ENCODE measurements at places on chromosomes 11 and 22.
A peak's percentile ranks its signal among the peaks of the same experiment; 100 is the strongest.

DNA sequence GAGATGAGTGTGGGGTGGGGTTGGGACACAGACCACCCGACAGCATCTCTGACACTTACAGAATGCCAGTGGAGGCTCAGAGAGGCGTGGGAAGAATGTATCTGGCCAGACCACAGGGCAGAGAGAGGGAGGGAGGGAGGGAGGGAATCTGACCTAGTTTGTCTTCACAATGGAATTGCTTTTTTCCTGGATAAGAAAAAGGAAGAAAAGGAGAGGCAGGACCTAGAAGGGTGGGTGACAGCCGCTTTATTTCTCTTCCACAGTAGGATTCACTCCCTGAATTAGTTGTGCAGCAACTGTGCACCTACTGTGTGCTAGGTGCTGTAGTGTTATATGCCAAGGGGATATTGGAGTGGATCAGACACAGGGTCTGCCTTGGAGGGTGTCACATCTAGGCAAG, 3.7 kb downstream of the KCNK4 start:
- no peak for DNase-seq

- DNase-seq: no peak
These were observed 10.3 kb downstream of the LTO1 start for GRCh38 chr11:69664901-69665300.

- no peak for DNase-seq
These were observed 1.6 kb downstream of the TMEM135 start for GRCh38 chr11:87039371-87039770.

- no peak for DNase-seq
These were observed 75.4 kb upstream of the SYT13 start for GRCh38 chr11:45361551-45361950.

DNA sequence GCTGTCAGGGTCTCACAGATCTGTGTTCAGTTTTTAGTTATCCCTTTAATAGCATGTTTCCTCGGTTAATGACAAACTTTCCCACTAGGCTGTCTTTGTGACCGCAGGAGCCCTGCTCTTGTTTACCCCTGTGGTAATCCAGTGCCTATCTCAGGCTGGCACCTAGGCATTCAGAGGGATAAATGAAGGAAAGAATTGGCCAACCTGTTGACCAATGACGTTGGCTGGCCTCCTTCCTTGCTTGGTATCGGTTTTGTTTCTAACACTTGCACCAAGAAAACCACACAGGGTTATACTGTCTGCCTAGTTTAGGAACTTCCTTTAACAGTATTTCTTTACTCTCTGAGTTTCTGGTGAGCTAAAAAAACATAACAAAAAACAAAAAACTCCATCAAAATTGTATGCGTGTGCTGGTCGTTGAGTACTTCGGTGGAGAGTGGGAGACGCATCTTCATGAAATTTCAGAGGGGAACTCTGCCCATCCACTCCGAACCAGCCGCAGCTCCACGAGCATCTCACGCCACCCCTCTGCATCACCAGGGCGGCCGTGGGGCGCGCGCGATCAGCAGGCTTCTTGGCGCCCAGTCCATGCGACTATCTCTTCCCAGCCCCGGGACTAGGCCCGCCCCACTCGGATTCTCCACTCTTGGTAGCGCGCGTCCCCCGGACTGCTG, 563 bp upstream of the ENDOD1 start:
- peak; percentile 33 for DNase-seq

GRCh38 chr11:57476047-57476756, 15.9 kb downstream of the RTN4RL2 start:
- no peak for DNase-seq

- DNase-seq: no peak
These were observed 273.5 kb downstream of the ST3GAL4 start for GRCh38 chr11:126628790-126629621.

GRCh38 chr11:57662893-57663292, 5.0 kb upstream of the ZDHHC5 start:
- DNase-seq: no peak

- no peak for DNase-seq
These were observed 925.4 kb downstream of the BRD1 start for GRCh38 chr22:48902001-48902869.

GRCh38 chr22:39383841-39384625, 15.5 kb upstream of the TAB1 start:
- DNase-seq: no peak

DNA sequence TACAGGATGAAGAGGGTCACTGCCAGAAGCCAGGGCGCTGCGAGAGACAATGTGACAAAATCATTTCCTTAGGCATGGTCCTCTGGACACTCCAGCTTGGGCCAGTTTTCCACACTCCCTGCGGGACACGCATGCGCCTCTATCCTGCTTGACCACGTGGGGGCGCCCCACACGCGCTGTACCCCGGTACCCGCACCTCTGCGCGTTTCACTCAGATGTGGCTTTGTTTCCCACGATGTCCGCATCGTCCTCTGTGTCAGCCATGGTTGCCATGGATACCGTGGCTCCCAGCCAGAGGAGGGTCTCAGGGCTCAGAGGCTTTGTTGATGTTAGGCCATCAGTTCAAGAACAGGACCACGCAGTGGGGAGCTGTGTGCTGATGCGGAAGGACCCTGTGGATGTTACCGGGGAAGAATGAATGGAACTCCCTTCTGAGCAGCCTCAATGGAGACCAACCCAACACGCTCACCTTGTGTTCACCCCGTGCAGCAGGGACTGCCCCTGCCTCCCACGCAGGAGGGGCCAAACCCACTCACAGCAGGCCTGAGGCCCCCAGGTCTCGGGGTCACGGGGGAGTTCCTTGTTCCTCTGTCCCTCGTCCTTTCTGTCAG, 101.1 kb upstream of the SLC22A12 start:
- DNase-seq: no peak

GRCh38 chr22:48849219-48849912, 978.3 kb downstream of the BRD1 start:
- DNase-seq: no peak

- no peak for DNase-seq
These were observed 28.8 kb downstream of the FLRT1 start for GRCh38 chr11:64064374-64065140.

- DNase-seq: peak; percentile 4
These were observed 4.6 kb downstream of the SAA2 start for GRCh38 chr11:18243783-18244362.

DNA sequence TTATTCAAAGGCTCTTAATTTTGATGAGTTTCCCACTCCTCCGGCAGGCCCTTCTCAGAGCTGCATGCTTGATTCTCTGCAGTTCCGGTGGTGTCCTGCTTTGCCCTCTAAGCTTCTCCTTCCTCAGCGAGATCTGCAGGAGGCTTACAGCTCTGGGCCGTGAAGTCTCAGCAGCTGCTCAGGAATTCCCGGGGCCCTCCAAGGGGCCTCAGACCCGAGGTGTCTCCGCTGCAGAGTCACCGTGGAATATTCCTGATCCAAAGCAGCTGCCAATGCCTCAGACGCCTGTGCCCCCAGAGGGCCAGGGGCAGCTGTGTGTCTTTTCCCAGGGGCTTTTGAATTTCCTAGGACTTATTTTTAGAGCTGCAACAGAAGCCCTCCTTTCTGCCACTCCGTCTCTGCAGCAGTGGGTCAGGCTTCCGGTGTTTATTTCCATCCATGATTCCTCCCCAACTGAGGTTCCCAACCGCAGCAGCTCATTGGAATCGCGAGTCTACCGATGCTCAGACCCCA, 37.2 kb downstream of the RPS6KA4 start:
- no peak for DNase-seq

- DNase-seq: no peak
These were observed 657 bp downstream of the ELMOD1 start for GRCh38 chr11:107591378-107592230.

GRCh38 chr22:19244600-19245352, 46.7 kb downstream of the CLTCL1 start:
- DNase-seq: no peak

DNA sequence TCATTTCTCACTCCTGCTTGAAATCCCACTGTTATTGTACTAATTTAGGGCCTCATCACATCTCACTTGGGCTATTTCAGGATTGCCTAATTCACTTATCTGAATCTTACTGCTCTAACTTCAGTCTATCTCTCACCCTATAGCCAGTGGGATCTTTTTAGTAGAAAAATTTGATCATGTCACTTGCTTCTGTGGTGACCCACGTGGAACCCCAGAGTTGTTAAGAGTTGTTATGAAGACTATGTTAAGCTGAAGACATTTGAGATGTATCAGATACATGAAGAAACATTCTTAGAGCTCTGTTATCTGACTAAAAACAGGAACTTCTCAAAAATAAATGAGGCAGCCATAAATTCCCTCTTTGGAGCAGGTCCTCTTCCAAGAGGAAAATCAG, 1375.6 kb upstream of the TENM4 start:
- DNase-seq: no peak

DNA sequence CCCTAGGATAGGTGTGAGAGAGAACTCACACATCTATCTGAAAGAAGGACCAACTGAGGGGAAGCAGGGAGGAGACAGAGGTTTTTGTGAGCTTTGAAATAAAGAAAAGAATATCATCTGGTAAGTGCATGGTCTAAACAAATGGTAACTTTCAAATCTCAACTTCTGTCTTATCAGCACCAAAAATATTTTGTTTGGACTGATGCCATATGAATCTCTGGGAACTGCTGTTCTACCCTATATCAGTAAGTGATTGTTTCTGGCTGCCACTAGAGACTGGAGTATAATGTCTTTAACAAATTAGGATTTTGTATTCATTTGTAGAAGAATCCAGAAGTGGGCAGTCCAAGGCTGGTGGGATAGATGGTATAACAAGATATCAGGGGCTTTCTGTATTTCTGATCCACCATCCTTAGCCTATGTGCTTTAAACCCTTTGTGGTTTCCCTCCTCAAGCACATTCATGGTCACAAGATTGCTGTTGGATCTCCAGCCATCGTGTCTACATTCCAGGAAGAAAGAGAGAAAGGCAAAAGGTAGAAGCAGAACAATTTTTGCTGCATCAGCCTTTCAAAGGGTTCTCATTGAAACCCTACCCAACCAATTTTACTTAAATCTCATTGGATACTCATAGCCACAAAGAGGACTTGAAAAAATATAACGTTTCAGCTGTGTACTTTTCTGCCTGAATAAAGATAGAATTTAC, 4.7 kb downstream of the HEPHL1 start:
- DNase-seq: no peak

DNA sequence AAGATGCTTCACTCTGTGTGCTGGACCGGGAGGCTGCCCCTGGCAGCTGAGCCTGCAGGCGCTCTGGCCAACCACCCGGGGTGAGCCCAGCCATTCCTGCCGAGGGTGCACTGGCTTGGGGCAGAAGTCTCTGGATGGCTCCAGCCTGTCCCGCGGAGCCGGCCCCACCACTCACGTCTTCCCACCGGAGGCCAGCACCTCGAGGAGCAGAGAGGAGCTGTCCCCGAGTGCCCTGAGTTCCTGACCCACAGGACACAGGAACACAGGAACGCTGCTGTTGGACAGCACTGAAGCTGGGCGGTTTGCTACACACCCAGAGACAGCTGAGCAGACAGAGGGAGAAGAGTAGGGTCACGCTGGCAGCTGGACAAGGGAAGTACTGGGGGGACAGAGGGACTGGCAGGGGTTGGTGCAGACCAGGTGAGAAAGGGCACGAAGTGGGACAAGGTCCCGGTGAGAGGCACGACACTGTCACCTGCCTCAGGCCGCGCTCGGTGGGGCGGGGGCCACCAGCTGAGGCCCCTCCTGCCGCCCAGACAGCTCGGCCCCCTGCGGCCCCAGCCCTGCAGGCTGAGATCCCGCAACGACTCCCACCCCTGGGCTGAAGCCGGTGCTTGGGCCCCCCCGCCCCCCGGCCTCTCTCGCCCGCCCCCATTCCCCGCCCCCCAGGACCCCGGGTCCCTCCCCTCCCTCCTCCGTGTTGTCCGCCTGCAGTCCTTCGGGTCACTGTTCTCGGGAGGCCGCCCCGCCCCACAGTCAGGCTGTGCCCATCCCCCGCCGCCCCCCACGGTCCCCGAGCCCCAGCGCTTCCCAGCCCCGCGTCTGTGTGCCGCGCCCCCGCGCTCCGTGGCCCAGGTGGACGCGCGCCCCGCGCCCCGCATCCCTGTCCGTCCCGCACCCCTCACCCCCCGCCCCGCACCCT, 624 bp upstream of the B4GALNT4 start:
- DNase-seq: no peak

DNA sequence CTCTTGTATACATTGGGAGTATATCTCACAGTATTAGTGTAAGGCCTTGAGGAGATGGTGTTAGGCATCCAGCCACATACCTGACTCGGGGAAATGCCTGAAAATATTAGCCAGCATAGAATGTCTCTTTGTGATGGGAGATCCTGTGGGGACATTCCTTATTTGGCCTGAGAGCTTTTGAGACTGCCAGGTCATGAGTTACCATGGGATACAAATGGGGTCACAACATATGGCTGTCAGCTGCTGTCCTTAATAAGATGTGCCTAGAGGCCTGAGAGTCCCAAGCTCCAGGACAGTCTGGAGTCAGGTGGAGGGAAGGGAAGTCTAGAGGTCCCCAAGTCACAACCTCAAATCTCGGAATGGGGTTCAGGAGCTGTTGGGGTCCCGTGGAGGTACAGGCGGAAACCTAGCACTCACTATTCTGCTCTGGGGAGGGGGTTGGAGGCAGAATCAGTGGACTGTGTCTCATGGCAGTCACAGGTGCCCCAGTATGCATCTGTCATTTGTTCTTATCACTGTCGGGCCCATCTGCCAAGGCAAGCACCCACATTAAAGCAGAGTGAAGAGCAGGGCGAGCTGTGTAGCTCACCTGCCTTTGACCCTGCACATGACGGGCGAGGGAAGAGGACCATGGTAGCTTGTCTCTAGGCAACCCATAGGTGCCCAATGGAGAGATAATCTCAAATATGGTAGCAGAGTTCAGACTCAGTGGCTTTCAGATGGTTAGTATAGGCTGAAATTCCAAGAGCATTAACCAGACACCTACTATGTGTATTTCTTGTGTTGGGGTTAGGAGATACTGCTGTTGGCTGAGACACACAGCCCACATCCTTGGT, 29.9 kb downstream of the KCNQ1OT1 start:
- no peak for DNase-seq

DNA sequence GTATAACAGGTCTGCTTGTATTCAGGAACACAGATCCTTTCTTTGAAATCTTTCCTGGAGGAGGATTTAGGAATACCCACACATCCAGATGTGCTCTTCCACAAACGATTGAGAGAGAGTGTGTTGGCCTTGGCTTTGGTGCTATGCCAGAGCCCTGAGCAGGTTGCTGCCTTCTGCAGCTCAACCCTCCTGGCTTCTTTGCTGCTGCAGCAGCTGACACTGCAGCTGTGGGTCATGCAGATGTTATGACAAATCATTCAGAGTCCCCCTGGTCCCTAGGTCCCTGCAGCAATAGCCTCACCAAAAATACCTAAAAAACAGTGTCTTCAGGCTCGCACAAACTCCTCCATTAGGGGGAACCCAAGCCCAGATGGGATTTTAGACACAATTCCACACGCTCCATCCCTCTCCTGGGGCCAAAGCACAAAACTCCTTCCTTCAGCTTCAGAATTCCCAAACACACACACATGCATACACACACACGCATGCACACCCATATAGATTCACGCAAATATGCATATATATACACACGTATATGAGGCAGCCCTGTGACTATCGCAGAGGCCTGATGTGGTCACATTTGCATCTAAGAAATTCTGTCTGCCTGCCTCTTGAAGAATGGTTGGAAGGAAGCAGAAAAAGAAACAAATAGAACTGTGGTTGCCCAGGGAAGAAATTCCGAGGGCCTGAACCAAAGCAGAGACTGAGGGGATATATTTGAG, 35.4 kb downstream of the SLN start:
- DNase-seq: no peak
